ENCODE measurements at places on chromosomes 4 and X.

DNA sequence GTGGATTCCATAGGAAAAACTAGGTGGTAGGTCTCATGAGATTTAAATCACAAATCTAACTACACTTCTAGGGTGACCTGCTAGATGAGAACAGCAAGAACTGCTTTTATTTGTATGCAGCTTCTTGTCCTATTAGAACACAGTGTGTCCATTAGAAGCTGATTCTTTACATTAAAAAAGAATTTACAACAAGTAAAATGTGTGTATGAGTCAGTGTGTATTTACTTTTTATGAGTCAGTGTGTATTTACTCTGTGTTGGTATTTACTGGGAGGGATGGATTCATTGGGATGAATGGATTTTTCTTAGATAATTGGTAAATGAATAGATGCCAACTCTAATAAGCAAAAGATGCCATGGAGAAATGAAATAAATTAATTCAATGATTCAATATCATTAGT lies 40.6 kb upstream of the XPNPEP2 start:
- DNase-seq = no peak

DNA sequence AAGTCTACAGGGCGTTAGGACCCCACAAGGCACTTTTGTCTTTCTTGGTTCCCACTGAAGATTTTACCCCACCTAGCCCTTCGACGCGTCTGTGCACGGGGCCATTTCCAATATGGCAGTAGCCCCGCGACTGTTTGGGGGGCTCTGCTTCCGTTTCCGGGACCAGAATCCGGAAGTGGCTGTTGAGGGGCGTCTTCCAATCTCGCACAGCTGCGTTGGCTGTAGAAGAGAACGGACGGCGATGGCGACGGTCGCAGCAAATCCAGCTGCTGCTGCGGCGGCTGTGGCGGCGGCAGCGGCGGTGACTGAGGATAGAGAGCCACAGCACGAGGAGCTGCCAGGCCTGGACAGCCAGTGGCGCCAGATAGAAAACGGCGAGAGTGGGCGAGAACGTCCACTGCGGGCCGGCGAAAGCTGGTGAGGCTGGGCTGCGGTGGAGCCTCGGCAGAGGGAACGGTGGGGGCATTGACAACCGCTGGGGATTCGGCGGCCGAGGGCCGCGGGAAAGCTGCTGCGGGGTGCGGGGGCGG lies at the start of gene USP11:
Gene USP11 (plus strand): TSS at position 207 of the 530 bp plus-strand sequence. CDS start 35 bp downstream, at position 242.
- peak; percentile 16 for DNase-seq

DNA sequence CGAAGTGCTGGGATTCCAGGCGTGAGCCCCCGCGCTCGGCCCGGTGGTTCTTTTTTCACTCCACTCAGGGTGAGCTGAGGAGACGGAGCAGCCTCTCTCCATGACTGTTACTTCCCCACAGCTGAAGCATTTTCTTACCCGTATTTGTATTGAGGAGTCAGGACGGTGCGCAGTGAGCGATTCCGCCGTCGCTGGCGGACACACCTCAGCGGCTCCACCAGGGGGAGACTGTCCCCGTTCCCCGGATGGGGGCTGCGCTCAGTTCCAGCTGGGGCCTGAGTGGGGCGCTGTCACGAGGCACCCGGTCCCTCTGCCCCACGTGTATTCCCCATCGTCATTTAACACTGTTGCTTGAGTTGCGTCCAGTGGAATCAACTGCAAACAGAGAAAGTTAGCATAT lies 844.0 kb upstream of the FRG1 start:
- DNase-seq = no peak

- no peak for DNase-seq
These were observed 166.3 kb downstream of the GALNTL6 start for GRCh38 chr4:171979461-171979860.

DNA sequence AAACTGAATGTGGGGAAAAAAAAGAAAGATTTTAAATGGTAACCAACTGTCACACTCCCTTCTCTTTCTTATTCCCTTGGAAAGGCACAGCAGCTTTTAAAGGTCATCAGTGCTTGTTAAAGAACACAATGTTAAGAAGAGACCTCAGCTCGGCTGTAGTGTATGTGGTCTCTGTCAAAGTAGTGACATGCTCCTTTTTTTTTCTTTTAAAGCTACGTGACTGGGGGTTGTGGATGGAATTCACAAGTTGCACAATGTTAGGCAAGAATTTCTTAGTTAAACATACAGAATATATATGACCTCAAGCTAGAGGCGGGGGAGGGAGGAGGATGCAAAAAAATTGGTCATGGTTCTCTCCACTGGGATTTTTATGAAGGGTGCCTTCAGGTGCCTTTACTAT lies 45.6 kb downstream of the OCRL start:
- no peak for DNase-seq

DNA sequence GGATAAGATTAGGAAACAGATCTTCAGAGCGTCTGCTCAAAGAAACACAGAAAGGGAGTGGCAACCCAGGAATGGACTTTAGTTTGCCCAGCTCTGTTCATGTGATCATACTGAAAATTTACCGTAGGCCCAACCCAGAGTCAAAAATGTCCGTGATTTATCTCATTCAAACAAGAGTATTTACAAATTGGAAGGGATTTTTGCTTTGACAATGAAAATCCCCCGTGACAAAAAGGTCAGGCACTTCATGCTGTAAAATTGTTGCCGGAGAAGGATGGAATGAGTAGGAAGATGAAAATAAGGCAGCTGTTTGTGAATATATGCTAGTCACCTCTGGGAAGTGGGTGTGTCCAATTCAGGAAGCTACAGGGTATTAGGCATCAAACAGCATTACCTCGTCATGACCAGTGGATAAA lies 1.2 kb downstream of the SULT1B1 start:
- DNase-seq = no peak

DNA sequence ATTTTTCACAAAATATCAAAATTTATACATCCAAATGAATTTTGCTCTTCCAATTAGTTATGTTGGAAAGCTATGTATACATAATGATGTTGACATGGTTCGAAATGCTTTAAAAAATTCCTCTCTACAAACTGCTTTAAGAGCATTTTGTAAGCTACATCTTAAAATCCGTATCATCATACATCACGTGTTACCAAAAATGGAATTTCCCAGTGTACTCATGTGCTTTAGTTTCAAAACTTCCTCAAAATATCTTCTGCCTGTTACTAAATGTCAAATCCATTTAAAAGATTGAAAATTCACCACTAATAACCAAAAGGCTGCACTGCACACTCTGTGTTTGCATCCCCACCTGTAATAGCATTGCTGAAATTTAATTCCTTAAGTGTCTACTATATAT lies 87.9 kb downstream of the WDFY3 start:
- no peak for DNase-seq

GRCh38 chrX:130682990-130683389 lies 220.0 kb downstream of the ENOX2 start:
- no peak for DNase-seq

All from T-helper 17 cell (primary cell).